ENCODE measurements at places on chromosomes 3 and 15. TPM values are rescaled to one million over a fixed set of nuclear protein-coding genes. Genes with fewer than 3 reads are reported as not detected.

- H3K4me3 ChIP-seq = no peak overlapping the region
- H3K27me3 ChIP-seq = no peaks in the 10 kb centered on the region
- no peaks in the 10 kb centered on the region for H3K4me1 ChIP-seq
- no peaks in the 10 kb centered on the region for H3K36me3 ChIP-seq
These were observed 19.1 kb upstream of the HHATL start for GRCh38 chr3:42721690-42722089.

- H3K4me3 ChIP-seq = no peak overlapping the region
- H3K36me3 ChIP-seq = no peaks in the 10 kb centered on the region
- no peaks in the 10 kb centered on the region for H3K4me1 ChIP-seq
These were observed 1136.1 kb downstream of the OTOL1 start for GRCh38 chr3:162632672-162633071.

DNA sequence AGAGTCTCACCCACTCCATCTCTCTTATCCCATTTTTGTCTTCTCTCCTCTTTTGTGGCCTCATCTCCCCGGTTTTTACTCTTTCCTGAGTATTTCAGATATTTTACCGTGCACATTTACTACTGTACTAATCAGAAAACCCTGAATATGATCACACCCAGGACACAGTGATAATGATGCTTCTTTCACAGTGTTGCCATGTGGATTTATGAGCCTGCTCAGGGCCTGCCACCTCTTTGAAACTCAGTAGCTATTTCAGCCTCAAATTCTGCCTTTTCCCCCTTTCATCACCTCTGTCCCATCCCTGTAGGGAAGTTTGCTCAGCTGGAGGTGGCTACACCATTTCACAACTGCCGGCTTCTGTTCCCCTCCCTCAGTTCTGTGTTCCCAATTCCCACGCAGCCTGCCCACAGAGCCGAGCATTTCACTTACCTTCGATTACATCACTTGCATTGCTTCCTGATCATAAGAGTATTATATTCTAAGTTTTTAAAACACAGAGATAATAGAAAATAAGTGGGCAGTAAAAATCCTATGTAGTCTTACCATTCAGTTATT lies 33.2 kb downstream of the ARNT2 start:
- no peak for DNase-seq
- H3K27ac ChIP-seq = no peak overlapping the region
- no peaks in the 10 kb centered on the region for H3K27me3 ChIP-seq
- H3K4me1 ChIP-seq = no peaks in the 10 kb centered on the region
- no peaks in the 10 kb centered on the region for H3K36me3 ChIP-seq

GTF2A2 gene
- 15.9 TPM for total RNA-seq
